ENCODE measurements at places on chromosomes 7 and 10.

DNA sequence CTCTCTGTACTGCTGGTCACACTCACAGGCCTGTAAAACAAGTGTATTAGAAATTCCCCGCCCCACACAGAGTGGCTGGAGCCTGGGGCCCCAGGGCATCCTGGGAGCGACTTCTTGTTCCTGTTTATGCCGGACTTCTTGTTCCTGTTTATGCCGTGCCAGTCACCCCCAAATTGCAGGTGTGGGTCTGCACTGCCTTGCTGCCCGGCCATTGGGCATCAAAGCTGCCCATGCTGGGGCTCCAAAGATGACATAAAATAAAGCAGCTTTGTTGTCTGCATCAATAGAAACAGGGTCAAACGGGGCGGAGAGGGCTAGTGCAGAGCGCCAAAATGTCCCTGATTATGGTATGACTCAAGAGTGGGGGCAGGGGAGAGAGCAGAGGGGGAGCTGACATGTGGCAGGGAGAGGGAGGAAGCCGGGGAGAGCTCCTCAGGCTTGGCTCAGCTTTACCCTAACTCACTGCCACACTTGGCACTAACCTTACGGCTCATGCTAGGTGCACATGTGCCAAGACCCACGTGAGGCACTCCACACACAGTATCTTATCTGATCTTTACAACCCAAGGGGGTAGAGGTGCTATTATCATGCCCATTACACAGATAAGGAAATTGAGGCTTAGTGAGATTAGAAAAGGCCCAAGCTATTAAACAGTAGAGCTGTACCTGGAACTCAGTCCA lies 98.4 kb downstream of the PIP4K2A start:
- DNase-seq: peak; percentile 90

DNA sequence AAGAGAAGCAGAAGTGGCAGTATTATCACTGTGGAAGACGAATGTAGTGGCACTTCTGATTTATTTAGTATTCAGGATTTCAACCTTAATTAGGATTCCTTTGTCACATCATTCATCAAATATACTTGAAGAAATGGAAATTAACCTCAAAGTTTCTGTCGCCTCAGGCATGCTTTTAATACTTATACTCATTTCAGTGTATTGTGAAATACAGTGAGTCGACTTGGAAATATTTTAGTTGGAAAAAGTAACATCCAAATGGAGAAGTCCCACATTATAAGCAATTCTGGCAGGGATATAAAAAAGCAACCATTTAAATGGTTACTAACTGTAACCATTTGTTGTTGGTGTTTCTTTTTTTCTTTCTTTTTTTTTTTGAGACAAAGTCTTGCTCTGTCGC lies 648.8 kb downstream of the ARL4A start:
- no peak for DNase-seq

DNA sequence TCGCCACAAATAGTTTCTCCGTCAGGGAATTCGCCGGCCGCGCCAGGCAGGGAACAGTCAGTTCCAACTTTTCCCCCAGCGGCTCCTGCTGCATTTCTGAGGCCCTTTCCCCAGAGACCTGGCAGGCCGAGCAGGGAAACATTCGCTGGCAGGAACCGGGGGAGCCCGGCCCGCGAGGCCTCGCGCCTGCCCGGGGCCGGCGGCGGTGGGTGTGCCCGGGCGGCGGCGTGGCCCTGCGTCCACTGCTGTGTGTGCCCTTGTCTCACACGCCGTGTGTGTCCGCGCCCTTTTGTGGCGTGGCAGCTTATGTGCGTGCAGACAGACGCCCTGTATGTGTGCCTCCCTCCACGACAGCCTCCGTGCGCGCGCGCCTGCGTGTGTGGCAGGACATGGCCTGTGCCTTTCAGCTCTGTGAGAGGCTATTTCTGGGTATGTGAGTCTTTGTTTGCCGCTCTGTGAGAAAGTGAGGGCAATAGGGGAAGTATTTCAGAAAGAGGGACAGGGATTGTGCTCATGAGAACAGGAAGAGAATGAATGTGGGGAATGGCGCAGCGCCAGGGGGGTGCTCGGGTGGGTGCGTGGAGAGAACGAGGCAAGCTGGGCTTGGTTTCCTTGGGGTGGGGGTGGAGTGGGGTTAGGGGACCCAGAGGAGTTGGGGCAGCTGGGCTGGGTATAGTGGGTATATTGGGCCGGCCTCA lies 689 bp upstream of the SMARCD3 start:
- peak; percentile 74 for DNase-seq

GRCh38 chr10:129305046-129305445 lies 162.0 kb upstream of the MGMT start:
- no peak for DNase-seq

DNA sequence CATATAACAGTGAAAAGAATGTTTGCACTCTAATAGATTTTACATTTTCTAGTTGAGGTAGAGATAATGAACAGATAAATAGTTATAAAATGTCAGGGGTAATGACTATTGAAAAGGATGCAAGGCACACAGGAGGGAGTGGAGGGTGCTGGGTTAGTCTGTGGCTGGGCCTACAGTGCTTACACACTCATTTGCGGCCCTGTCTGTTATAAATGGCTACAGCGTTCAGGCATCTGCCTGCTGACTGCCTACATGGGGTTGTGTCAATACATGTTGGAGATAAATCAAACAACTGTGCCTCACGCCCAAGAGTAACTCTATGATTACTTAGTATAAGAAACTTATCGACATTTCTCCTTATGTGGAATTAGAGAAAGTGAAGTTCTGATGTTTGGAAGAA lies 313.3 kb downstream of the ACTR3B start:
- DNase-seq: no peak

GRCh38 chr7:66213637-66214036 lies 8.5 kb downstream of the TPST1 start:
- DNase-seq: no peak

- peak; percentile 33 for DNase-seq
Observed at GRCh38 chr10:1199897-1200721, 143.9 kb downstream of the WDR37 start.

DNA sequence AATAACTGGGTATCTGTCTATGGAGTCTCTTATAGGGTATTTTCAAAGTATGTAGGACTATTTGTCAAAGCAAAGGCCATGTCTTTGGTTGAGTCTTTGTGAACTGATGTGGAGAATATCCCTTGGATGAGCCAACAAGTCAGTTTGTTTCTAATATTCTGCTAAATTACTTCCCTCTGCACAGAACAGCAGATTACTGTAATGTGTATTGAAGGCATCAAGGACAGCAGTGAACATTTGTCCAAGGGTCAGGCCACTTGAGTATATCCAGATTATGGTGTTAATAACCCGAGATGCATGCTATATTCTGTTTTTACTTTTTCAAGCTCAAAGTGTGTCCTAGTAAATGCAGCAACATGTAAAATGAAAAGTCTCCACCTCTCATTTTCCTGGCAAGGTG lies 144.2 kb upstream of the GLI3 start:
- DNase-seq: no peak

GRCh38 chr7:65960351-65961074 lies 21.5 kb downstream of the GUSB start:
- DNase-seq: no peak

DNA sequence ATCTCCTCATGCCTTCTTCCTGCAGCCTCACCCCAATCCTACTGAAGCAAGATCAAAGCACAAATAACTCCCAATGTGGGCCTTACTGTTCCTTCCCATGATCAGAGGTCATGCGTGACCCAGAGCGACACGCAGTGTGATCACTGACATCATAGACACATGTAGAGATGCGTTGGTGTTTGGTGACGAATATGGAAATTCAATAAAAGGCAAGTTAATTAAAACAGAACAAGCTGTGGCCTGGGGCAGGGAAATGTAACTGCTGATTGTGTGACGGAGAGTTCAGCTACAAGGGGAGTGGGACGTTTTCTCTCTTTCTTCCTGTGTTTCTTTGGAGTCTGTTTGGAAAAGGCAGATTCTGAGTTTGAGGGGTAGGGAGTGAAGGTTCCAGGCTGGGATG lies 34.8 kb upstream of the CARD11 start:
- no peak for DNase-seq

DNA sequence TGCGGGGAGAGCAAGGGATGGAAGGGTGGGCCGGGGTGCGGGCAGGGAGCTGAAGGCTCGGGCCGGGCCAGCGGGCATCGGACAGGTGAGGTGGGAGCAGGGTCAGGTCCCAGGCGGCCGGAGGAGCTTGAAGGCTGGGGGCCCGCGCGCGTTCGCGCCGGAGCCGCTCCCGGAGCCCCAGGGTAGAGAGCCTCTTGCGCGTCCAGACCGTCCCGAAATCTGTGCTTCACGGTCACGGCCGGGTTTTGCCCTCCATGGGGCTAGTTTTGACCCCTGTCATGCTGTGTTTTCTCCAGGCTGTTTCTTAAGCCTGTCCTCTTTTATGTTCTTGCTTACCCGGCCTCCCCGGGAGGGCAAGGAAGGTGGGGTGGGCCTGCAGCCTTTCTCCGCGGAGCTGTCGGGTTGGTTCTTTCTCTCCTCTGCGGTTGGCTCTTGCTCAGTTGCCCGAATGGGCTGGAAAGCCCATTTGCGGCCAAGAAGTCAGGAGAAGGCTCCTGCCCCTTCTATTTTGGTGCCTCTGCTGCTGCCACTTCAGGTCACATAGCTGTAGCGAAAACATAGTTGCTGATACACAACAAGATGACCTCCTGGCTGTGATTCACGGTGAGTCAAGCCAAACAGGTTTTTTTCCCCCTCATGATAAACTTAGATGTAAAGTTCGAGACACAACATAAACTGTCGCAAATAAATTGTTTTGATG lies 650 bp downstream of the UBE2D1 start:
- no peak for DNase-seq

DNA sequence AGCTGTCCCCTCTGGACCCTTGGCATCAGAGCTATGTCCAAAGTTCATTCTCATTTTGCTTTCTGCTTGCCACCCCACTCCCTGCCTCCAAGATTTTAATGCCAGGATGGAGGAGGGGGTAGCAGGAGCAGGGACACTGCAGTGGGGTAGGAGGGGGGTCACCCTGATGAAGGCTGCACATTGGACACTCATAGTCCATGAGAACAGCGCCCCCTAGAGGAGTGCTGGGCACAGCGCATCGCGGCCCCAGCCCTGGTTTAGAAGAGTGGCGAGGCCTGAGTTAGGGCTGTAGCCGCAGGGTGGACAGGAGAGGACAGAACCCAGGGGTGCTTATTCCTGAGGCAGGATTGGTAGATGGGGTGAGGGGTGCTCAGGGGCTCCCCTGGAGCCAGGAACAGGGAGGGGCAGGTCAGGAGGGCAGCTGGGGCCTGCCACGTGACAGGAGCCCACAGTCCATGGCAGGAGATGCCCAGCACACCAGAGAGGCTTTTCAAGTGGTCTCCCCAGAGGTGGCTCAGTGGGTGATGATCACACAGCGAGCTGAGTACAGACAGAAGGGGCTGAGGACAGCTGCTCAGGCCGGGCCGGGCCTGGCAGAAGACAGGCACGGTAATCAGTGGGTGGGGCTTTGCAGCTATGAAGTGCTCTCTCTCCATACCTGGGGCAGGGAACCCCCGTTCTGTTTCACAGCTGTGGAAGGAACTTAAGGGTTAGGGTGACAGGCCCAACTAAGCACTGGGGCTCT lies 71.4 kb downstream of the NEURL1 start:
- no peak for DNase-seq

All from C1 segment of cervical spinal cord (tissue), 14 donors.